ENCODE measurements at places on chromosomes 16 and 17. TPM values are rescaled to one million over a fixed set of nuclear protein-coding genes. Genes with fewer than 3 reads are reported as not detected.

DNA sequence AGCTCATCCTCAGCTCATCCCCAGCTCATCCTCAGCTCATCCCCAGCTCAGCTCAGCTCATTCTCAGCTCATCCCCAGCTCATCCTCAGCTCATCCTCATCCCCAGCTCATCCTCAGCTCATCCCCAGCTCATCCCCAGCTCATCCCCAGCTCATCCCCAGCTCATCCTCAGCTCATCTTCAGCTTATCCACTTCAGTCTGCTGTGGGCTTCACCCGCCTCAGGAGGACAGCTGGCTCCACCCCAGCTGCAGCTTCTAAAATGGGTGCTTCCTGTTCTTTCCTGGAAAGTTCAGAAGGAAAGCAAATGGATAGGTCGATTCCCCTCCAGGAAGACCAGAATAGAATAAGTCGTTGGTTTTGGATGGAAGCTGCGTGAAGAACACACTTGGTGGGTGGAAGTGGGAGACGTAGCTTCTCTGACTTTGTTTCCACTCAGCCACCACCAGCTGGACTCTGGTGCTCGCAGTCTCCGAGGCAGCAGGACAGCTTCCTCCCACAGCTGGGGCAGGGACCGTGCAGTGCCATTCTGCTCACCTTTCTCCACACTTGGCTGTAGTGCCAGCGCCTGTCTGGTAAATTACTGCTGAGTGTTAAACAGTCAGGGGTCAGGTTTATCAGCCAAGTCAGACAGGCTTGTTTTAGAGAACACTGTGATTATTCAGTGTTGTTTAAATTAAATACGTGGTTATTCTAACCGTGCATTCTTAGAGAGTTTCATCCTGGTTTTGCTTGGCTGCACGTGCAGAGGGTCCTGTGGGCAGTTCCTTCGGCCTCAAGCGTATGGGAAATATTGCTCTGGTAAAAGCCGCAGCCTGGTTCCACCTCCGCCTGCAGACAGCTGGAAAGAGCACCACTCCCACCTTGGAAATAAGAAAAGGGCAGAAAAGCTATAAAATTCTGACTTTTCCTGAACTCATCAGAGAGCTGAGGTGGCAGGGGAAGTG is 61.0 kb upstream of the CHMP6 start:
- no peak overlapping the region for H3K27ac ChIP-seq
- no peaks in the 10 kb centered on the region for H3K27me3 ChIP-seq
- H3K4me3 ChIP-seq: no peak overlapping the region
- no peak for DNase-seq

- H3K27ac ChIP-seq: no peak overlapping the region
- DNase-seq: no peak
- H3K4me1 ChIP-seq: peaks cover 4% of the 10 kb centered on the region
- no peak overlapping the region for H3K4me3 ChIP-seq
- H3K27me3 ChIP-seq: peaks cover 6% of the 10 kb centered on the region
- H3K36me3 ChIP-seq: no peaks in the 10 kb centered on the region
Observed at GRCh38 chr16:48054881-48055601, 100.8 kb downstream of the ABCC12 start.

GRCh38 chr16:12781777-12782176 is 21.9 kb downstream of the CPPED1 start:
- no peak for DNase-seq
- no peaks in the 10 kb centered on the region for H3K27me3 ChIP-seq
- H3K36me3 ChIP-seq: peaks cover 7% of the 10 kb centered on the region

- H3K36me3 ChIP-seq: no peaks in the 10 kb centered on the region
- no peak overlapping the region for H3K4me3 ChIP-seq
- no peak for DNase-seq
- no peaks in the 10 kb centered on the region for H3K4me1 ChIP-seq
- H3K27ac ChIP-seq: no peak overlapping the region
- H3K27me3 ChIP-seq: no peaks in the 10 kb centered on the region
Observed at GRCh38 chr16:57759541-57760356, 24.2 kb downstream of the KATNB1 start.

DNA sequence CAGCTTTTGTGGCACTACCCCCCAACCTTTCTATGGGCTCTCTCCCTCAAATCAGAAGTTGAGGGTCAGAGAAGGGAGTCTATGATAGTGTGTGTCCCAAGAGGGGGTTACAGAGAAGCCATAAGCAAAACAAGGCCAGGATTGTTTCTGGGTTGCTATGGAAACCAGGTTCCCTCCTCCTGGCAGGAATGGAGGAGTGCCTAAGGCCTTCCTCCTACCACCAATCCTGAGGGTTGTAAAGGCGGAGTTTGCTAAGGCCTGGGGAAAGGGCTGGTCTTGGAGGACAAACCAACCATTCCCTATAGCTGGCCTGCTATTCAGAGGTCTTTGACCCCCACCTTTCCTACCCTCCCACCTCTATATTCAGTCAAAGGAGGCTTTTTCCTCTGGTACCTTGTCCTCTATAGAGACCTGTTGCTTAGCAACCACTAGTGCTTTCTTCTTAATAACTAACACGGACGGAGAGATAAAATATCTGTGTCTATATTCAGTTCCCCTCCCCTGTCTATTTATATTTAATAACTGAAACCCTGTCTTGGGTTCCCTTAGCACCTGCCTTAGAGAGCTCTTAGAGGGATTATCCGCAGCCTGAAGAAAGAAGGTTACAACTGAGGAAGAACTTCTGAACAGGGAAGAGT is 43.4 kb downstream of the NEUROD2 start:
- no peaks in the 10 kb centered on the region for H3K27me3 ChIP-seq
- H3K36me3 ChIP-seq: peaks cover 46% of the 10 kb centered on the region
- DNase-seq: no peak
- no peaks in the 10 kb centered on the region for H3K4me1 ChIP-seq

DNA sequence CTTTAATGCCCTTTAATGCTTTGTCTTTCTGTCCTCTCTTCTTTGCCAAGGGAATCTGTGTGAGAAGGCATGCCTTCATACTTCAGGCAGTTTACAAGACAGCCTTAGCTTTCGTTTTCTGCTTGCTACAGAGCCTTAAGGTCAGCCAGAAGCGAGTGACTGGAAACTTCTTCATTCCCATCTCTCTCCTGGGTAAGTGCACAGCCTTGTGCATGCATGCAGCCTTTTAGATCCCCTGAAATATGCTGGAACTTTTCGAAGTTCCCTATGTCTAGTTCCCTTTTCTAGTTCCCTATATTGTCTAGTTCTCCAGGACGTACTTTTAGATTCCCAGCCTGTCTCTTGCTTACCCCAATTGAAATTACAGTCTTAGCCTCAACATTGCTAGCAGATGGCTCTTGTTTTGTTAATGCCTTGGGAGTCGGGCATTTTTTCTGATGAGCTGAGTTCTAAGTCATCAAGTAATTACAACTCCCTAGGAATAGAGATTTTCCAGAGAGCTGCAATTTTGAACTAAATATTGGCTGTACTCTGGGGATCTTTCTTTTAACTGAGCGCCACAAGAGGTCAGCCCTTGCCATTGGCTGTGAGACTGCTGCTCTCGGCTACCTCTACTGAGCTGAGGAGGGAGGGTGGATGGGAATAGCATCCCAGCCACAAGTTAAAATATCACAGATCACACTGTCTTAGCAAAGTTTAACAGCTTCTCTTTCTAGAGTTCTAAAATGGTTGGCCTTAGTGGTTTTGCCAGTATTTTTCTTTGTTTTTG is 22.7 kb upstream of the PPM1D start:
- H3K4me3 ChIP-seq: peak overlapping the region; percentile 42
- no peak for DNase-seq
- H3K4me1 ChIP-seq: no peaks in the 10 kb centered on the region
- no peaks in the 10 kb centered on the region for H3K36me3 ChIP-seq
- H3K27ac ChIP-seq: no peak overlapping the region

The BAIAP3 gene
- total RNA-seq: 3.1 TPM

GRCh38 chr16:55566432-55567175 is at the start of gene CAPNS2:
CAPNS2 (plus strand) TSS chr16:55566684; CDS start chr16:55566757, 73 bp downstream.
- no peaks in the 10 kb centered on the region for H3K4me1 ChIP-seq
- H3K27me3 ChIP-seq: no peaks in the 10 kb centered on the region
- no peaks in the 10 kb centered on the region for H3K36me3 ChIP-seq
- DNase-seq: no peak
- no peak within 1 kb of the TSS for H3K4me3 ChIP-seq

The AXIN2 gene
- 17.9 TPM for total RNA-seq

- H3K4me3 ChIP-seq: peak overlapping the region; percentile 64
- H3K36me3 ChIP-seq: no peaks in the 10 kb centered on the region
- DNase-seq: no peak
- no peaks in the 10 kb centered on the region for H3K27me3 ChIP-seq
Observed at GRCh38 chr17:64661726-64661975, 456 bp downstream of the SMURF2 start.

The OR1A1 gene
- total RNA-seq: not detected

- H3K27me3 ChIP-seq: no peaks in the 10 kb centered on the region
- H3K36me3 ChIP-seq: no peaks in the 10 kb centered on the region
- peaks cover 37% of the 10 kb centered on the region for H3K4me1 ChIP-seq
- no peak for DNase-seq
- H3K4me3 ChIP-seq: no peak overlapping the region
- H3K27ac ChIP-seq: no peak overlapping the region
Observed at GRCh38 chr17:81428516-81428915, 33.3 kb downstream of the BAHCC1 start.

DNA sequence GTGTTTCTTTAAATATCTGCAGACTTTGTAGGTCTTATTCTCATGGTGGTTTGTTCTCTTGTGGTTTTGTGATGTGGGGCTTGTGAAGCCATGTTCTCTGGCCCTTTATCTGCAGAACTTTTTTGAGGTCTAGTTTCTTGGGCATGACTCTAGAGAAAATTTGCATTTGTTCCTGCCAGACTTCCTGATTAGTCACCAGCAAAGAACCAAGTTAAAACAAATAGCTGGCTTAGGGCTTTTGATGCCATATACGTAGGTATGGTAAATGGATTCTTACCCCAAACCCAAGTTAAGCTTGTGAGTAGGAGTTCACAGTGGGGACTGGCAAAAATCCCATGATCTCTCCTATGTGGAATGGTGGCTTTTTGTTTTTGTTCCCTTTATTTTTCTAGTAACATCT is 68.7 kb upstream of the IRX3 start:
- H3K4me3 ChIP-seq: no peak overlapping the region
- no peak for DNase-seq
- H3K36me3 ChIP-seq: no peaks in the 10 kb centered on the region
- H3K4me1 ChIP-seq: no peaks in the 10 kb centered on the region

GRCh38 chr16:50941681-50942080 is 199.8 kb downstream of the CYLD start:
- peaks cover 2% of the 10 kb centered on the region for H3K27me3 ChIP-seq
- H3K36me3 ChIP-seq: no peaks in the 10 kb centered on the region
- no peak overlapping the region for H3K4me3 ChIP-seq
- H3K4me1 ChIP-seq: no peaks in the 10 kb centered on the region
- no peak for DNase-seq

DNA sequence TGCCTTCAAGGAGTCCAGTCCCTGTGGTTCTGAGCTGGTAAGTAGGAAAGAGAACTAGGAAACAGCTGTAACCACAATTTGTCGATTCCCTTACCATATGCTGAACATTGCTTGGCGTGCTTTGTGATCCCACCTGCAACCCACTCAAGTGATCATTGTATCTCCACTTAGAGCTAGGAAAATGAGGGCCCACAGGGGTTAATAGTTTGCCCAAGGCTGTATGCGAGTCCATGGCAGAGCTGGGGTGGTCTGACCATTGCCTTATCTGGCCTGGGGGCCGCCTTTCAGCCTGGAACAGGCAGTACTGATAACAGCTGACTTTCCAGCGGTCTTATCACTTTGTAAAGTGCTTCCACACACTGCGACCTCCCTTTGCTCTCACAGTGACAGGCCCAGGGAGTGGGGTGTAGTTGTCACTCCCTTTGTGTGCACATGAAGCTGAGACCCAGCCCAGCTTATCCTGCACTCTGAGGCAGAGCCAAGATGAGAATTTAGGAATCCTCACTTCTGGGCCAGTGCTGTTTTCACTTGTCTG is 9.8 kb downstream of the MYL4 start:
- H3K4me3 ChIP-seq: no peak overlapping the region
- H3K27me3 ChIP-seq: peaks cover 2% of the 10 kb centered on the region
- no peak for DNase-seq
- H3K4me1 ChIP-seq: peaks cover 7% of the 10 kb centered on the region
- H3K27ac ChIP-seq: no peak overlapping the region

GRCh38 chr16:25134166-25134700 is 22.7 kb downstream of the LCMT1 start:
- H3K27ac ChIP-seq: no peak overlapping the region
- H3K4me1 ChIP-seq: no peaks in the 10 kb centered on the region
- no peak for DNase-seq
- no peak overlapping the region for H3K4me3 ChIP-seq
- no peaks in the 10 kb centered on the region for H3K27me3 ChIP-seq

GRCh38 chr16:64074706-64075105 is 1047.2 kb downstream of the CDH11 start:
- H3K27me3 ChIP-seq: no peaks in the 10 kb centered on the region
- H3K36me3 ChIP-seq: no peaks in the 10 kb centered on the region
- no peak overlapping the region for H3K27ac ChIP-seq
- no peak for DNase-seq

The ZNF385C gene
- total RNA-seq: not detected

DNA sequence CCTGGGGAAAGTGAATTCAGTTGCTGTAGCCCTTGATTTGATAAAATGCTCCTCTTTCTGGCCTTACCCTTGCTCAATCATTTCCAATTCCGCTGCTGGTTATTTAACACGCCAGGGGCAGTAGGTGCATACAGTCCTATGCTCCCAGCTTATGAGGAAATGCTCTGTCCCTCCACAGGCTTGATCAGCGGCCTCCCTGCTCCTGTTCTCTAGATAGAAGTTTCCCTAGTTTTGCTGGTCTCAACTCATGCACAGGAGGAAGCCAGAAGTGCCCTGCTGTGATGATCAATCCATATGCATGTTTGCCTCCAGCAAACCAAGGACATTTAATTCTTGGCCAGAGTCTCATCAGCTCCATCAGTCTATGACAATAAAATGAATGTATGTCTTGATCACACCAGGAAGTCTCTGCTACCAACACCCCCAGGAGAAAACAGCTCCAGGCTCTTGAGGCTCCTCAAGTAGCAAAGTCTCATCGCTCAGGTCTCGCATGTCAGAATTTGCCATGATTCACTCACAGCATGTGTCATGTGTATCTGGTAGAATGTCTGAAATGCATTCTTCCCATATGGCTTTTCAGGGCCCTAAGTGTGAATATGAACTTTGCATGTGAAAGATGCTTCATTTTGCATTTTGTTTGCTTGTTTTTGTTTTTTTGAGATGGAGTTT is 208.9 kb downstream of the CDH13 start:
- H3K27ac ChIP-seq: no peak overlapping the region
- no peaks in the 10 kb centered on the region for H3K36me3 ChIP-seq
- H3K4me3 ChIP-seq: no peak overlapping the region
- no peaks in the 10 kb centered on the region for H3K4me1 ChIP-seq
- no peaks in the 10 kb centered on the region for H3K27me3 ChIP-seq

DNA sequence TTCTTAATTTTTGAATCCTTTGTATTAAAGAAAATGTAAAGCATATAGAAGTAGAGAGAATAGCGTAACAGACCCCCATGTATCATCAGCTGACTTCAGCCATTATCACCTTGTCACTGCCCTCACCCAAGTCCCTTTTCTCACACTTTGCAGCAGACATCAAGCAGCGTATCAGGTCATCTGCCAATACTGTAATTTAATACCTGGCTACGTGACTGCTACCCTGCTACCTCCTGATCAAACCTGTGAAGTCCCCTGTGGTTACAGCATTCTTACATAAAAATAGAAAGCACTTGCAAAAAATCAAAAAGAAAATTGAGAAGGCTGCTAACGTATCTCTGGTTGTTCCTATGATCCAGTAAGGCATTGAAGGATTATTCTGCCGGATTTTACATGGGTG is 96.4 kb downstream of the PLCG2 start:
- H3K36me3 ChIP-seq: no peaks in the 10 kb centered on the region
- H3K27ac ChIP-seq: no peak overlapping the region
- H3K4me3 ChIP-seq: no peak overlapping the region
- H3K27me3 ChIP-seq: no peaks in the 10 kb centered on the region
- no peak for DNase-seq
- H3K4me1 ChIP-seq: no peaks in the 10 kb centered on the region

GRCh38 chr16:68073902-68074760 is 11.0 kb upstream of the NFATC3 start:
- H3K27me3 ChIP-seq: no peaks in the 10 kb centered on the region
- H3K27ac ChIP-seq: peak overlapping the region; percentile 48
- peaks cover 80% of the 10 kb centered on the region for H3K4me1 ChIP-seq
- peak overlapping the region; percentile 22 for H3K4me3 ChIP-seq

Data from CD4-positive, CD25-positive, alpha-beta regulatory T cell (primary cell).